ENCODE measurements at places on chromosomes 5 and 9.

DNA sequence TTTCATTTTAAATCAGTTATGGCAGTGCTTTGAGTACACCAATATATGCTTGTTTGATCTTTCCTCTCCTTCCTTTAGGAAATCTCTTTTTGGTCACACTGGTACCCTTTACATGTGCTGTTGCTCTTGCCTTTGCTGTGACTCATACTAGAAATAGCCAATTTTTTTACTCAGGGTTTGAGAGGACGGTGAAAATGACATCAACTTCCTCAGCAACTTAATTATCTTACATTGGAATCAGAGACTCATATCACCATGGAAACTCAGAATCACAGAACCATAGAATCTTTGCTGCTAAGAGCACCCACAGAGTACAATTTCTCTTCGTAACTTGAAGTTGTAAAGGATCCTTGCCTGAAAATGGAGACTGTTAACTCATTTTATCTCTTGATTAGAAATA, 13.8 kb upstream of the ZNF300 start:
- peak; percentile 8 for DNase-seq

DNA sequence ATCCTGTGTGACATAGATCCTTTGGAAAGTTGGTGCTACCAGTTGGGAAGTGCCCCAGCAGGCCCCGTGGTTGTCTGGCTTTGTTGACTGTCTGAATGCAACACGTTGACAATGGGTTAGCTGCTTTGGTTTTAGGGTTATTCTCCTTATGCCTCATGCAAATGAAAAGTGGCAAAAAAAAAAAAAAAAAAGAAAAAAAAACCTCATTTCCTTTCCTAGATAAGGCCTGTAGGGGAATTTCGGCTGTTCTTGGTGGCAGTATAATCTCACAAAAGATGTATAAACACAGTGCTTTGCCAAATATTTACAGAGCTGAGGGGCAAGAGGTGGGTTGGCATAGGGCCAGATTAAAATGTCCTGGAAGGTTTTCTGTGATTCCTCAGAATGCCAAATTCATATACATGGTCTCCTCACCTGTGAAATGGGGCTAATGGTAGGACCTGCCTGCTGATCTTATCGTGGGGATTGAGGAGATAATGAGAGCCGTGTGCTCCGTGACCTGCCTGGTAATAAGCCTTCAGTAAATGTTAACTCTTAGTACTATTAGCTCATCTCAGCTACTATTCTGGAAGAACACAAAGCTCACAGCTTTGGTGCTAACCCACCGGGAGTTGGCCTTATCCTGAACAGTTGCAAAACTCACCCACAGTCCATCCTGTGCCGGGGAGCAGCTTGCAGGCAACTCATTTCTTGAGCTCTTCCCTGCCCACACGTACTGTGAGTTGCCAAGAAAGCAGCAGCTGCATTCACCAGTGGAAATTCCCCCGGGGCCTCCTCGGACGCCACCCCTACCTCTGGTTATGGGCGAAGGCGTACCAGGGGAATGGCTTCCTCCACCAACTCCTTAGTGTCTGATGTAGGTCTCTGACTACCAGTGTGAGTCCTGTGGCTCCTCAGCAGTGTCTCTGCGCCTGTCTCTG, 220.3 kb downstream of the NR3C1 start:
- DNase-seq: no peak

DNA sequence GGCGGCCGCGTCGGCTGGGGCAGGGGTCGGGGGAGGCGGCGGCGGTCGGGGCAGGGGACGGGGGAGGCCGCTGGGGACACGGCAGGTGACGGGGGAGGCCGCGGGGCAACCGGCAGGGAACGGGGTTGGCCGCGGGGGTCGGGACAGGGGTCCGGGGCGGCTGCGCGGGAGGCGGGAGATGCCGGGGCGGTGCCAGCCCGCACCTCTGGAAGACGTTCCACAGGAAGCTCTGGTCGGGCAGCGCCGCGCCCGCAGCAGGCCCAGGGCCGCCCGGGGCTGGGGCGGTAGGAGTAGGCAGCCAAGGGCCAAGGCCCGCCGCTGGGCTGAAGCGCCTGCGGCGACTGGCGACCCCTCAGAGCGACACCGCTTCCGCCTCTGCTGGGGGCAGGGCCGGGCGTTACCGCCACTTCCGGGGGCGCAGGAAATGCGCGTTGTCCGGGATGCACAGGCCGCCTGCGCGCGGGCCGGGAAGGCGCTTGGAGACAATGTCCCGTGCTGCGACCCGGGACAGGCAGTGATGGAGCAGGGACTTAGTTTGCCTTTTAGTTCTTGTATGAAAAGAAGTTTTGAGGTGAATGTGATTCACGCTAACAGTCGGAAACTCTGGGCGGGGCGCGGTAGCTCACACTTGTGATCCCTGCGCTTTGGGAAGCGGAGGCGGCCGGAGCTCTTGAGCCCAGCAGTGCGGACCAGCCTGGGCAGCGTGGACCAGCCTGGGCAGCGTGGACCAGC, 110.0 kb upstream of the LPCAT1 start:
- DNase-seq: peak; percentile 26

DNA sequence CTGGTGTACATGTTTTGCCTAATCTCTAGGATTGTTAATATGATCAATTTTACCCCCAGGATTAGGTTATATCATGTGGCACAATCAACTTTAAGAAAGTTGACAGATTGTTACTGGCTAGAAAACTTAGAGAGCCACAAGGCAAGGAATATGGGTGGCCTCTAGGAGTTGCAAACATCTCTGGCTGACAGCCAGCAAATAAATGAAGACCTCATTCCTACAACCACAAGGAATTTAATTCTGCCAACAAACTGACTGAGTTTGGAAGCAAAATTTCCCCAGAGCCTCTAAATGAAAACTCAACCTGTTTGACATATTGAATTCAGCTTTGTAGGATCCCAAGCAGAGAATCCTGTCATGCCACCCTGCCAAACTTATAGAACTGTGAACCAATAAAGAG, 196.4 kb upstream of the PTGER4 start:
- DNase-seq: no peak

- DNase-seq: no peak
These were observed 1.3 kb upstream of the CDHR2 start for GRCh38 chr5:176547802-176548201.

GRCh38 chr5:53576674-53577073, 16.2 kb downstream of the NDUFS4 start:
- DNase-seq: no peak

DNA sequence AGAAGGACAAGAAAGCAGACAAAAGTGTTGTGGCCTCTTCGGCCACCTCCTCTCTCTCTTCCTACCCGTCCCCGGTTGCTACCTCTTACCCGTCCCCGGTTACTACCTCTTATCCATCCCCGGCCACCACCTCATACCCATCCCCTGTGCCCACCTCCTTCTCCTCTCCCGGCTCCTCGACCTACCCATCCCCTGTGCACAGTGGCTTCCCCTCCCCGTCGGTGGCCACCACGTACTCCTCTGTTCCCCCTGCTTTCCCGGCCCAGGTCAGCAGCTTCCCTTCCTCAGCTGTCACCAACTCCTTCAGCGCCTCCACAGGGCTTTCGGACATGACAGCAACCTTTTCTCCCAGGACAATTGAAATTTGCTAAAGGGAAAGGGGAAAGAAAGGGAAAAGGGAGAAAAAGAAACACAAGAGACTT, 2.4 kb downstream of the EGR1 start:
- no peak for DNase-seq

DNA sequence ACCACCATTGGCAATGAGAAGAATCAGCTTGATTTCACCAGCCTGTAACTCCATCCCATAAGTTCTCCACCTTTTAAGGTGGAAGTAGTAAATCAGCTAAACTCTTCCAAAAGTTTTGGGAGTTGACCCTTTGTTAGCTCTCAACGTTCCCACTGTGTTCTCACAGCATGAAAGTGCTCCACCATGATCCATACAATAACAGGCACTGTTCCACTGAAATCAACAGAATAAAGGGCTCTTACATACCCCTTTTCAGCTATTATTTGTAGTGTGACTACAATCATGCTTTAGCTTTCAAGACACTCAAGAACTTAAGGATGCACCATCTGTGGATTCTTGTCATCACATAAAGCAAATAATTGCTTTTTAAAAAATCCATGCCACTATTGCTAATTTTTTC, 81.6 kb downstream of the PPP2R2B start:
- DNase-seq: no peak
